Motor neuron (in vitro differentiated cells): ENCODE measurements at places on chromosomes 3 and 15.
A peak's percentile ranks its signal among the peaks of the same experiment; 100 is the strongest.

DNA sequence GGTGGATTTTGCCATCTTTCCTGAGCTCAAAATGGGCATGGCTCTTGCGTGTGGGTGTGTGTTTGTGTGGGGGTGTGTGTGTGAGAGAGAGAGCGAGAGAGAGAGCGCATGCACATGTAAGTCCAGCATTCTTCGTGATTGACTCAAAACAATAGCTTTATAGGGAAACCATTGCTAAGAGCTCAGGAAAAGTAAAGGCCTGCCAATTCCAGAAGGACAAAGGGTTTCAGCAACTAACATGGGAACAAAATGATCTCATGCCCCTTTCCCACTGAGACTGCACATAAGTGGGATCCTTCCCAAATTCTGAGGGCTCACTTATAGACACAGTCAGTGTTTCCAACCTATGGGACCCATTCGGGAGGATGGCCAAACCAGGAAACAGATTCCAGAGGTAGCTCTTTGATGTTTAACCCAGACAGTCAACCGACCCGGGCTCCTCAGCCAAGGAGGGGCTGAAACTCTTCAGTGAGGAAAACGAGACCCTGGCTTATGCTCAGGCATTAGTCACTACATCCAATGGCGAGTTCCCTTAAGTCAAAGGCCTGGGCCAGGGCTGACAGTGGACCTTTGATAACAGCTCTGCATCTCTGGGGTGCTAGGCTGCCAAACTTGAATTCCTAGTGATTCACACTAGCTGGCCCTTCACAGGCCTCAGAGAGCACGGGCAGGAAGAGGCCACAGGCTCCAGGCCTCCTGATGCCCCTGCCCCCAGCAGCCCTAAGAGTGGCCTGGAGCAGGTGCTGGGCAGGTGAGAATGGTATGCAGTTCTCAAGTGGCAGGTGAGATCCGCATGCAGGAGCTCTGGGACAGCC, 305.0 kb upstream of the C2CD4B start:
- no peak for ATAC-seq

- ATAC-seq: no peak
These were observed 1006.6 kb upstream of the CFAP20DC start for GRCh38 chr3:60056404-60056803.

DNA sequence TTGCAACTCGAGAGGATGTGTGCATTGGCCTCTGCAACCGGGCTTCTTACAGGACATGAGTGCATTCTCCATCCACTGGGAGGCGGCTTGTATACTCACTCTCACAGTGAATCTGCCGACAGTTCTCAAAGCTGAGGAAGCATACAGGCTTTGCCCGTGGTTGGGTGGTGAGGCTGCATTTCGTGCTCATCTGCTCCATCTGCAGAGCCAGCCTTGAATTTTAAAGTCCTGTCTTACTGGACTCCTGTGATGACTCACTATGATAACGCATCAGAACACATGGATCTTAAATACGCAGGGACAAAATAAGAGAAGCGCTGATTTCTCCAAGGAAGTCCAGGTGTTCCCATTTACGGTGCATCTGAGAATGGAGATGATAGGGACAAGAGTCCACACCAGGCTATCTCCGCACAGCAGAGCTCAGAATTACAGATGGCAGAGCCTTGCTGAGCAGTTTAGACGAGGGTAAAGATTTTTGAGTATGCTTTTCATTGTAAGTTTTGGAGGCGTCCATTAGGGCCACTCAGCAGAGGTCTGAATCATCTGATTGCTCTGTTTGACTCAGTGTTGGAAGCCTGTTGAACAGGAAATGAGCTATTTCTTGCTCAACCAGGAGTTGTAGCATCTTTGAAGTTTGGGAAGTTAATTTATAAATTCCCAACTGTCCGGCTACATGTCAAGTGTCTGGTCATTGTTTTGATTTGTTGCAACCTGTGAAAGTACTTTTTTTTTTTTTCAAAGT, 87.1 kb downstream of the GABRG3 start:
- no peak for ATAC-seq

DNA sequence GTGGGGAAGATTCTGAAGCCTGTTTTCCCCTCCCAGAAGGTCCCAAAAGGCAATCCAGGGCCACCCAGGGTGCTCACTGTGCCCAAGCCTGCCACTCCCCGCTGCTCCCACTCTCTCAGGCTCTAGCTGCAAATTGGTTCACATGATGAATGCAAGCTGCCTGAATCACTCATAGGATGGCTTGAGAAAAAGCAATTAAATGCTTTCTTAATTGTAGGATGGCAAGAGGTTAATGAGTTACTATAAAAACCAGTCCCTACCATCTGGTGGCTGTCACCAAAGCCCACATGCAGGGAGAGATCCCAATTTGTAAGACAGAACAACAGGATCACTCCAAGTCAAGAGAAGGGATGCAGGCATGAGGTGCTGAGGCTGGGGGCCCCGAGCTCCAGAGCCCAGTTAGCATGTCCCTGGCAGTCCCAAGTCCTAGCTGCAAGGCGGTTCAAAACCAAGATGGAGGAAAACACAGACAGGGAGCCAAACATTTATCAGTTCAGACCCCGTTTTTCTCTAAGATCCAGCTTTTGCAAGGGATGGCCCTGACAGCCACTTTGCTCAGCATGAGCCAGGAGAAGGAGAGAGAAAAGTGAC, 207.1 kb downstream of the UACA start:
- peak; percentile 52 for ATAC-seq

- ATAC-seq: no peak
These were observed 55.8 kb downstream of the OSBPL10 start for GRCh38 chr3:31925271-31925630.

GRCh38 chr3:168885028-168885427, 778.5 kb downstream of the MECOM start:
- ATAC-seq: no peak

DNA sequence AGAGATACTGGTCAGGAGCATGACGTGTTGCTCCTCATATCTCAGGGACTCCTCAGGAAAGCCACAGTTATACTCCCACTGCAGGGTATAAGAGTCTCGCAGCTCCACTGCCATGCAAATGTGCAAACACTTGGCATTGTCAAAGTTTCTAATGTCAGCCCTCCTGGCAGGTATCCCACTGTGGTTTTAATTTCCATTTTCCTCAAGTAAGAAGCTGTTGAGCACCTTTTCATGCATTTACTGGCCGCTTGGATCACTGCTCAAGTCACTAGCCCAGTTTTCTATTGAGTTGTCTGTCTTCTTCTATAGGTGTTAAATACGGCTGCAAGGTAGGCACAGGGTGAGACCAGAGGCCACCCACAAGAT, 41.9 kb upstream of the GRIP2 start:
- ATAC-seq: no peak

DNA sequence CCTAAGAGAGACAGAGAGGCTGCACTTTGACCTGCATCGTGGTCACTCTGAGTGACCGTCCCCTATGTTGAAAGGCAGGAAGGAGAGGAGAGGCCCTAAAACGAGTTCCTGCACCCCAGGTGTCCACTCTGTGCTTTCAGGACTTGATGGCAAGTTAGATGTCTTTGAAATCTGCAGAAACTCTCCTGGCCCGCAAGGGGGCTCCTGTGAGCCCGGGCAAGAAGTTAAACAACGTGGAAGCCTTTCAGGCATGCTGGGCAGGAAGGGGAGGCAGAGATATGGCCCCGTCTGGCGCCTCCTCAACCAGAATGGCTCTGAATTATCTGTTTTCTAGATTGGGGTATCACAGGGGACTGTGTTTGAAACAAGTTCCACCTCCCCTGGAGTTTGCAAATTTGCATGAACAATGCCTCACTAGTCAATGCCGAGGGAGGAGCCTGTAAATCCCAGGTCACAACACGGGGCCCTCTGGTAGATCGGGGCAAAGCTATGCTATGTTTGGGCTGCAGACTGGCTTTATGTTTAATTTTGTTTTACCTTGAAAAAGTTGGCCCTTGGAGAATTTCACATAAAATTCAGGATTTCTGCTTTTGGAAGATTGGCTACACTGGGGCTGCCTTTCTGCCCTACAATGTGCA, 9.8 kb downstream of the CTXND1 start:
- peak; percentile 58 for ATAC-seq

- no peak for ATAC-seq
These were observed 181.8 kb downstream of the MAGI1 start for GRCh38 chr3:65856907-65857306.

DNA sequence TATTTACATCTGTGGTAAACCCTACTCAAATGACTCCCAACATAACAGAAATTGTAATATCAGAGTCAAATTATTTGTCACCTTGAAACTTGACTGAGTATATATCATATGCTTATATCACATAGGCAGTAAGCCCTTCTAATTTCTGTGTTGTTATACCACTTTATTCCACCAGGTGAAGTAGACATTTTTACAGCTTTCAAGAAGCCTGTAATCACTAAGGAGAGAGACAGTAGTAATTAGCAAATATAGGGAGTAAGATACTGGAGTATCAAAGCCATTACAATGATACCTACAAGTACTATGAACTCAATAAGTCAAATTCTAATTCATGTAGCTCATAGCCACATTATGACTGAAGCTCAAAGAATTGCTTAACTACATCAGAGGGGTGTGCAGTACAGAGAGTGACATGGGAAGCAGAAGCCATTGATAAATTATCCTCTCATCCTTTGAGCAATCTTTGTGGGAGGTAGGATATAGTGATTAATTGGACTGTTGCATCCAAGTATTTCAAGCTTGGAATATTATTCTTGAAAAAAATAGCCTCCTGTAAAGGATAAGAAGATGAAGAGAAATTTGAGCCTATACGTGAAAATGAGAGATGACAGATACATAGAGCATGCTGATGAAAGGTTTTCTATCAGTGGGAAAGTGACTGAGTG, 1005.9 kb downstream of the ZPLD1 start:
- peak; percentile 84 for ATAC-seq

DNA sequence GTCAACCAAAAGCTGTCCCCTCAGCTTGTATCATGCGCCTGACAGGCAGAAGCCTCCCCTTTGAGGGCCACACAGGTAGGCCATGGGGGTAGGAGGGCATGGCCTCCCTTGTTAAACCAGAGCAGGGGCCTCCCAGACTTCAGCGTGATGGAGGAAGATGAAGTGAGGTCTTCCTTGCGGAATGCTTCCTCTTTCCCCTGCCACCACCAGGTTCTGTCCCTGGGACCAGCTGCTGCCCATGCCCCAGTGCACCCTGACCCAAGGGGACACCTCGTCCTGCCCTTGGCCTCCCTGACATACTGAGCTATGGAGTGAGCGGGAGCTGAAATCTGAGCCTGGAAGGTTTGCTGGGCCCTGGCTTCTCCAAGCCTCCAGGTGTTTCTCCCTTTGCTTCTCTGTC, 26.7 kb downstream of the SSUH2 start:
- no peak for ATAC-seq

GRCh38 chr3:11810276-11810675, 36.4 kb downstream of the TAMM41 start:
- peak; percentile 24 for ATAC-seq

DNA sequence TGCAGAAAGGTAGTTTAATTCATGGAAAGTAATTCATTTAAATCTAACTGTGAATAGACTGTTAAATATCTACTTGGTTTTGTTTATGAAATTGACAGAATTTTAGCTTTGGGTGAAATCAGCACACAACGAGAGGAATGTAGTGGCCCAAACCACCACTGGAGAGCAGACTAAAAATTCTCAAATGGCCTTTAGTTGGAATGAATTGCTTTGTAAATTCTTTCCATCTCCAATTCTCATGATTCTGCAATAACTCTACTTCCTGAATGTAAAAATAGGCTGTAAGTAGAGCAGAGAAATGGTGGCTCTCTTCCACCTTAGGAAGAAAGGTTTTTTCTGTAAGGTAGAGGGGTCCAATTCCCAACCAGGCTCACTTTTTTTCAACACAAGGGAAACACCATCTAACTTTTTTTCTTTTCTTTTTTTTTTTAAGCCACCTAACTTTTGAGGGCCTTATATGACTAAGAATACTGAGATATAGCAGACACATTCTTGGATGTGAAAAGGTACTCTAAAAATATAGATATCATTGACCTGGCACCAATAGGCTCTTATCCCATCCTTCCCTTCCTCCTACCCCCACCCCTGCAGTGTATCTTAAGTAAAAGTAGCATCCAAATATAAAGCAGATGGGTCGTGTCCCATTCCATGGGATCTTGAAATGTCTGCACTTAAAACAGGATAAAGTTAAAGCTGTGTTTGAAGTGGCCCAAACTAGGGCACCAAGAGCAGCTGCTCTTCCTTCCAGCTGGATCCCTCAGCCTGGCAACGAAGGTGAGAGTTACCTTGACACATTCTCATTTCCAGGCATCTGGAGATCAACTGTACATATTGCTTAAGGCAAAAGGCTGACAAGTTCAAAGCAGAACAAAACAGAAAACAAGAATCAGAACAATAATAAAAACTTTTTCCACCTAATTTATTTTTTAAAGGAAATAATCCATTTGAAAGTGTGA, 194.1 kb downstream of the TPRG1 start:
- no peak for ATAC-seq

DNA sequence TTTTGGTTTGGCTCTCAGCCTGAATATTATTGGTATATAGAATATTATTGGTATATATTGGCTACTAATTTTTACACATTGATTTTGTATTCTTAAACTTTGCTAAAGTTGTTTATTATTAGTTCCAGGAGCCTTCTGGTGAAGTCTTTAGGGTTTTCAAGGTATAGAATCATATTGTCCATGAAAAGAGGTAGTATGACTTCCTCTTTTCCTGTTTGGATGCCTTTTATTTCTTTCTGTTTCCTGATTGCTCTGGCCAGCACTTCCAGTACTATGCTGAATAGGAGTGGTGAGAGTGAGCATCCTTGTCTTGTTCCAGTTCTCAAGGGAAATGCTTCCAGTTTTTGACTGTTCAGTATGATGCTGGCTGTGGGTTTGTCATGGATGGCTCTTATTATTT, 107.3 kb upstream of the LIPC start:
- no peak for ATAC-seq

DNA sequence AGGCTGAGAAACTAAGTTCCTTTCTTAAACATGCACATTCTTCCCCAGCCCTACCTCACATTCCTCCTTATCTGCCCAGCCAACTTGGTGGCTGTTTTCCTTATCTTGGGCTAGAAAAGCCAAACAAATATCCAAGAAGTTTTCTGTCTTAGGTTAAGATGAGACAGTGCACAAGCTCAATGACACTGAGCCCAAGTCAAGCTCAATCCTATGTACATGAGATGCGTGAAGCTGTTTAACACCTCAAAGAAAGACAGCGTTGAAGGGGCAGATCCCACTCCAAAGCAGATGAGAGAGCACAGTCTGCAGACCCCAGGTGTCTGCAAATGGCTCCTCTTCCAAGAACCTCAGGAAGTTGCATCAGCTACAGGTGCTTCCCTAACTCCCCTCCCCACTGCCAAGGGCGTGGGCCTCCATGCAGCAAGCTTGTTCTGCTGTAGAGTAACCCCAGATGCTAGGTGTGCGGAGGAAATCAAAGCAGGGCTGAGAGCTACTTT, 16.6 kb downstream of the LRRC2 start:
- no peak for ATAC-seq

DNA sequence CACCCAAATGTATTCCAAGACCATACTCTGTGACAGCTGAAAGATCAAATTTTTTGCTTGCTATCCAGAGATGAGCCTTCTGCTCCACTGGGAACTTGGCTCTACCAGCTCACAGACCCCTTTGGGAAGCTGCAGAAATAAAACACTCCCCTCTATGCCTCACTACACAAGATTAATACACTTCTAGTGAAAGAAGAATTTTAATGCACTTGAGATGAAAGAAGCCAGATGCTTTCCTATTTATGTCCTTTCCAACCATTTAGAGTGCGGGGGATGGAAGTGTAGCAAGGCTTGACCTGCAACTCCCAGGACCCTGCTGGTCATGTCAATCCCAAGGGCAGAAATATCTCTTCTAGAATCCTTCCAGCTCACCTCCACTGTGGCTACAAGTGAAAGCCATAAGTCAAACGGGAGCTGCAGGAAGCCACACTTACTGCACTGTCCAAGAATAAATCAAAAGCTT, 34.7 kb downstream of the ANXA2 start:
- peak; percentile 16 for ATAC-seq

GRCh38 chr3:76624164-76624563, 415.7 kb upstream of the ROBO2 start:
- ATAC-seq: no peak
